NCI-H146 (cell line): ENCODE measurements at places on chromosomes 5 and 9.
A peak's percentile ranks its signal among the peaks of the same experiment; 100 is the strongest.

DNA sequence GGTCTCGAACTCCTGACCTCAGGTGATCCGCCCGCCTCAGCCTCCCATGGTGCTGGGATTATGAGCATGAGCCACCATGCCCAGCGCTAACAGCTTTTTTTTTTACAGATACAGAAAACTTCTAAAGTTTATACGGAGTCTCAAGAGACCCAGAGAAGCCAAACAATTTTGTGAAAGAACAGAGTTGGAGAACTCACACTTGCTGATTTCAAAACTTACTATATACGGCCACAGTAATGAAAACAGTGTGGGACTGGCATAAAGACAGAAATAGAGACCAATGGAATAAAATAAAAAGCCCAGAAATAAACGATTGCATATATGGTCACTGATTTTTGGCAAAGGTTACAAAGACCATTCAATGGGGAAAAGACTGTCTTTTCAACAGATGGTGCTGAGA lies 85.6 kb upstream of the CACNA1B start:
- DNase-seq = no peak

DNA sequence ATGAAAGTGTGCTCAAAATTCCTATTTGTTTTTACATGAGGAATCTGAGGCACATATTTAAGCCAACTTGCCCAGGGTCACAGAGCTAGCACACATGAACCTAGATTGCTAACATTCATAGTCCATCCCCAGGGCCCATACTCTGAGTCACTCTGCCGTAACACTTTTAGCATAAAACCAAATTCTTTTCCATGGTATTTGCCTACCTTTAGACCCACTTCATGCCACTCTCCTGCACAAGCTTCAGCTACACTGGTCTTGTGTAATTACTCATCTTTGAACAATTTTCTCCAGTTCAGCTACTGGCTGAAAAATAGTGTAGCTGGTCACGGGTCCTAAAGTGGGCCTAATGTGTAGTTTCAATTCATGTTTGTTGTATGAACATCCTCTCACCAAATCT lies 200.7 kb downstream of the SLC12A2 start:
- DNase-seq = no peak

- DNase-seq = no peak
Observed at GRCh38 chr9:112881331-112881730, 9.3 kb downstream of the SLC46A2 start.

- DNase-seq = no peak
Observed at GRCh38 chr5:141617128-141617527, 1.7 kb downstream of the DIAPH1 start.

- DNase-seq = peak; percentile 41
Observed at GRCh38 chr9:92325991-92326500, 293 bp downstream of the CENPP start.

GRCh38 chr5:152097128-152097527 lies 172.5 kb upstream of the GLRA1 start:
- DNase-seq = no peak

DNA sequence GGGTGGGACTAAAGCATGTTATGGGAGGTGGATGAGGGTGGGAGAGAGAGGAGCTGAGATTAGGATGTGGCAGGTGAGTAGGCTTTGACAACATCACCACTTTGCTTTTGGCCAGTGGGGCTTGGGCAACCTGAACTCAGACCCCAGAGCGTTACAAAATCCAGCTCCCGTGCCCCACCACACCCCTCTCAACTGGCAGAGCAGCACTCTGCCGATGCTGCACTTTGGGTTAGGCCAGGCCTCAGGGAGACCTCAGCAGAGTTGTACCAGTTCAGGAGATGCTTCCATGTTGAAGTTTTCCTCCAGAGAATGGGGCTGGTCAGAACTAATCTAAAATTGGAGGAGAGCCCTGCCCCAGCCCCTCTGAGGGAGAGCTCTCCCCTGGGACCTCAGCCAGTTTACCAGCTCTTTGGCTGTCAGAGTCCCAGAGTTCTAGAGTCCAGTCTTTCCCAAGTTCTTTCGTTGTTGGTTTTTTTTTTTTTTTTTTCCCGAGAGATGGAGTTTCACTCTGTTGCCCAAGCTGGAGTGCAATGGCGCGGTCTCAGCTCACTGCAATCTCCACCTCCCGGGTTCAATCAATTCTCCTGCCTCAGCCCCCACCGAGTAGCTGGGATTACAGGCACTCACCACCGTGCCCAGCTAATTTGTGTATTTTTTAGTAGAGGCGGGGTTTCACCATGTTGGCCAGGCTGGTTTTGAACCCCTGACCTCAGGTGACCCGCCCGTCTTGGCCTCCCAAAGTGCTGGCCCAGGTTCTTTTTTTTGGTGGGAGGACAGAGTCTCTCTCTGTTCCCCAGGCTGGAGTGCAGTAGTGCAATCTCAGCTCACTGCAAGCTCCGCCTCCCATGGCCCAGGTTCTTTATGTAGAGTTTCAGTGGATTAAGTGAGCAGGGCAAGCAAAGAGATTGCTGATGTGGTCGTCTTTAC lies 17.8 kb downstream of the NUDT2 start:
- no peak for DNase-seq

GRCh38 chr9:84357275-84357674 lies 16.7 kb upstream of the SLC28A3 start:
- no peak for DNase-seq

DNA sequence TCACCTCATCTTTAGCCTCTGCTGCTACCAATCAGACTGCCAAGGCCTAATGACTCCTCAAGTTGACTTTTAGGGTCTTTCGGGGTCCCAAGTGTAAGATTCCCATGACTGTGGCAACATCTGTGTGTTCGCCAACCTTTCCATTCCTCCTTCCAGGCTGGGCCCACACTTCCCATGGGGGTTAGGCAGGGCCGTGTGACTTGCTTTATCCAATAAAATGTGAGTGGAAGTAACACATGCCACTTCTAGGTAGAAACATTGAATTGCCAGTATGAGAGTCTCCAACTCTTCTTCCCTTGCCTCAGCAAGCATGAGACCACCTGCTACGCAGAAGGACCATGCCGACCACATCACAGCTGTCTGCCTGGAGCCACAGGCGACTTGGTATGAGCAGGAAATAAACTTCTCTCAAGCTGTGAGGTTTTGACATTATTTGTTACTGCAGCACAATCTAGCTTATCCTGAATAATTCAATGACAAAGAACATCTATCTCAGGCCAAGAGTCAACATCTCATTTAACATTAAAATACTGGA lies 190.4 kb upstream of the IER5L start:
- DNase-seq = no peak

GRCh38 chr5:146400201-146400600 lies 46.9 kb upstream of the TCERG1 start:
- no peak for DNase-seq

GRCh38 chr9:84061613-84062193 lies 81.1 kb downstream of the RMI1 start:
- DNase-seq = peak; percentile 86

DNA sequence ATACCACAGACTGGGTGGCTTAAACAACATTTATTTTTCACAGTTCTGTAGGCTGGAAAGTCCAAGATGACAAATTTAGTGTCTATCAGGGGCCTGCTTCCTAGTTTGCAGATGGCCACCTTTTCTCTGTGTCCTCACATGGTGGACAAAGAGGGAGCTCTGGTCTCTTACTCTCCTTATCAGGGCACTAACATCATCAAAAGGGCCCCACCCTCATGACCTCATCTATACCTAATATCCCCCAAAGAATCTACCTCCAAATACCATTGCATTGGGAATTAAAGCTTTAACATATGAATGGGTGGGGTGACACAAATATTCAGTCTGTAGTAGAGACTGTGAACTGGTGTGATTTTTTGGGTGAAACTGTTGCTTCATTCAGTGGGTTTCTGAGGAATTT lies 78.1 kb downstream of the C7 start:
- DNase-seq = no peak

GRCh38 chr5:73363911-73364730 lies 84.5 kb downstream of the FOXD1 start:
- DNase-seq = no peak

- DNase-seq = peak; percentile 8
Observed at GRCh38 chr5:90866333-90866732, 307.7 kb downstream of the ADGRV1 start.

GRCh38 chr9:8821910-8822666 lies 1022.5 kb upstream of the DMAC1 start:
- no peak for DNase-seq

- DNase-seq = peak; percentile 67
Observed at GRCh38 chr5:33944543-33945132, 8.5 kb downstream of the RXFP3 start.
